Cardiac muscle cell (in vitro differentiated cells and primary cell): ENCODE measurements at places on chromosomes 11 and 22. TPM values are rescaled to one million over a fixed set of nuclear protein-coding genes. Genes with fewer than 3 reads are reported as not detected.
A peak's percentile ranks its signal among the peaks of the same experiment; 100 is the strongest.

KCTD14 gene
- total RNA-seq, result 0.45 and 0.81 TPM in 2 replicates

GRCh38 chr11:102883141-102883540 is 8.4 kb upstream of the MMP12 start:
- H3K4me3 ChIP-seq, result no peak overlapping the region
- H3K27me3 ChIP-seq, result no peaks in the 10 kb centered on the region
- DNase-seq, result no peak
- H3K4me1 ChIP-seq, result no peaks in the 10 kb centered on the region
- H3K36me3 ChIP-seq, result no peaks in the 10 kb centered on the region

- no peaks in the 10 kb centered on the region for H3K4me1 ChIP-seq
- H3K27me3 ChIP-seq, result no peaks in the 10 kb centered on the region
- H3K27ac ChIP-seq, result no peak overlapping the region
- no peaks in the 10 kb centered on the region for H3K36me3 ChIP-seq
Observed at GRCh38 chr11:120031156-120031555, 106.8 kb downstream of the TRIM29 start.

DNA sequence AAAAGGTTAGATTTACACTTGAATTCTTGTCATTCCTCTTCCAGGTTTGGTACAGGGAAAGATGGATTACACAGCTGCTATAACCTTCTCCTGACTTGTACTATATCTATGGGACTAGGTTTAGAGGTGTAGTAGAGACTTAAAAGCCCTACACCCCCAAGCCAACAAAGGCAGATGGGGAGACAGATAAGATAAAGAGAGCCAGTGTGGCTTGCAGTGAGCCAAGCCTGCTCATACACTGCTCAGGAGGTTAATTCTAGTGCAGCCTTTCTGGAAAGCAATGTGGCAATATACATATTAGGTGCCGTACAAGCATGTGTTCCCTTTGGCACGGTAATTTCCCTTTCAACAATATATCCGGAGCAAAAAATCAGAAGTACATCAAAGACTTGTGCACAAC is 10.8 kb downstream of the SIK3 start:
- H3K36me3 ChIP-seq, result no peaks in the 10 kb centered on the region
- H3K4me1 ChIP-seq, result peaks cover 10% of the 10 kb centered on the region
- H3K27ac ChIP-seq, result no peak overlapping the region
- DNase-seq, result no peak

DNA sequence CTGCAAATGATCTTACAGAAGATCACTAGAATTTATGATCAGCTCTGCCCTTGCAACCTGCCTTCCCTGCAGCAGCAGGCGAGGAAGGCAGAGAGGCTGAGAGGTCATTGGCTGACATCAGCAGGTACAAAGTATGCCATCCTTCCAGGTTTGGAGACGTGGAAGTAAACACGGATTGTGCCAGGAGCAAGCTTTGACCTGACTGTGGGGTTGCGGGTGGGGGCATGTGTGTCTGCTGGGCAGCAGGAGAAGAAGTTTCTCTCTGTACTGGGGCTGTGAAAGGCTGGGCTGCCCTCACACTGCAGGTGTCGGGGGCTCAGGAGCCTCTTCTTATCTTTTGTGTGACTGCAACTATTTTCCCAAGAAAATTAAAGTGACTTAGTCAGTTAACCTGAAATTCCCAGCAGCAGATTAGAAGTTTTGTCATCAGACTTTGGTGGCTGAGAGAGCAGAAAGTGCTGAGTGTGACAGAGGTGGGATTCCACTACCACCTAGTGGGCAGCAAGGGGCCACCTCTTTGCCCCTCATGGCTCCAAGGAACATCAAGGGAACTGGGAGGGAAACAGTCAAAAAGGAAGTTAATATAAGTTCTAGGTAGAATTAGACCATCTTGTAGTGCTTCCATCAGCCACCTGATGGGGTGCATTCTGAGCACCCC is 565.9 kb downstream of the ETS1 start:
- H3K36me3 ChIP-seq, result no peaks in the 10 kb centered on the region
- no peak overlapping the region for H3K27ac ChIP-seq
- no peaks in the 10 kb centered on the region for H3K27me3 ChIP-seq
- no peaks in the 10 kb centered on the region for H3K4me1 ChIP-seq
- peak; percentile 61 for DNase-seq

DNA sequence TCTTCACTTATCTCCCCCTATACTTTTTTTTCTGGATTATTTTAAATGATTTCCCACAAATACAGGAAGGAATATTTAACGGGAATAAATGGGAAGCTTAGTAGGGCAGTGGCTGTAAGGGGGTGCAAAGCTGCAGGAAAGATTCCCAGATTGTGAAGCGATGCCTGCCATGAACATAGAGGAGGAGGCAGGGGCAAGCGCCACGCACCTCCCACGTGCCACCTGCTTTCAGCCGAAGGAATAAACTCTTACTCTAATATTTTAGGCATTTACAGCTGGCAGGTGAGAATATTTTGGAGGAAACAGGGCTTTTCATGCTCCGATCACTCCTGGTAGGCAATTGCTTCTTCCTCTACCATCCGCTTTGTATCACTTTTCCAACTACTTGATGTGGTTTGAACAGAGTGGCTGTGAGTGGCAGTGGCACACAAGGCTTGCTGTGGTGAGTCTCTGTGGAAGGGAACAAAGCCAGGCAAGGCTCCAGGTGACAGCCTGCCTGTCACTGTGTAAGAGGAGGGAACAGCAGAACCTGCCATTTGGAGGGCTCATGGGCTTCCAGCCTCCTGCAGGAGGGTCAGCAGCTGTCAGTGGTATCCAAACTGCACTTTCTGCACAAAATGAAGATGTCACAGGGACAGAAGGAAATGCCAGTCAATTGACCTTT is 54.5 kb upstream of the PLET1 start:
- H3K4me3 ChIP-seq, result no peak overlapping the region
- no peaks in the 10 kb centered on the region for H3K36me3 ChIP-seq
- H3K27me3 ChIP-seq, result no peaks in the 10 kb centered on the region
- H3K4me1 ChIP-seq, result no peaks in the 10 kb centered on the region
- no peak overlapping the region for H3K27ac ChIP-seq

OSBPL5 gene
- total RNA-seq, result 29.4 and 33.9 TPM in 2 replicates

DNA sequence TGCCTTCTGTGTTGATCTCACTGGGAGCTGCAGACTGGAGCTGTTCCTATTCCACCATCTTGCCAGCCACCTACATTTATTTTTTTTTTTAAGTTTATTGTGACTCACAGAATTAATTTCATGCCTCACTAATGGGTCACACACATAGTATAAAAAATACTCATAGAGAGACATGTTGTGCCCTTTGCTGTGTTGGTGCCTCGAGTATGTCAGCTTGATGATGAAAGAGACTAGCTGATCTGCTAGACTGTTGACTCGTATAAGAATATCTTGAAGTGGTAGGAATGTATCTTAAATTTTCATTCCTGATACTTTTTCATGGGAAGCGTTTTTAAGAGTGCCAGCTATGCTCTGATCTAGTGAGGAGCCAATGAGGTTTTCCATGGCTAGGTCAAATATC is 28.6 kb upstream of the AMPD3 start:
- no peaks in the 10 kb centered on the region for H3K27me3 ChIP-seq
- H3K36me3 ChIP-seq, result no peaks in the 10 kb centered on the region
- H3K27ac ChIP-seq, result no peak overlapping the region
- H3K4me3 ChIP-seq, result no peak overlapping the region
- H3K4me1 ChIP-seq, result no peaks in the 10 kb centered on the region

HBG1 gene
- not detected in 2 replicates for total RNA-seq

DNA sequence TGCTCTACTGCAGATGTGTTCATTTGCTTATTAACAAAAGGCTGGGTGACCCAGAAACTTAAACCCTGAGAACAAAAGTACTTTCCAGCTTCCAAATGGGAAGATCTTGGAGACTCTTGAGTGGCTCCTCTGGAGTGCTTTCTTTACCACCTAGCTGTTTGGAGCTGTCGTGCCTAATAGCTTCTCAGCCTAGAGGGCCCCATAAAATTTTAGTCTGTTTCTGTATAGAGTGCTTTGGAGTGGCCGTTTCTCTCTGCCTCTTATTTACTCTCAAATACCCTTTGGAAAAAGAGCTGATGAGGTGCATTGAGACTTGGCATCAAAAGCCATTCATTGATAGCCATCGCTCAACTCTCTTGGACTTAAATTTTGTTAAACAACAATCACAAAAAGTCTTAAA is 50.7 kb downstream of the ZNRF3 start:
- H3K4me3 ChIP-seq, result no peak overlapping the region
- no peak overlapping the region for H3K27ac ChIP-seq
- H3K36me3 ChIP-seq, result no peaks in the 10 kb centered on the region
- H3K4me1 ChIP-seq, result peaks cover 57% of the 10 kb centered on the region

LMO1 gene
- total RNA-seq, result 0.45 and 1.4 TPM in 2 replicates

OR5P2 gene
- not detected in 2 replicates for total RNA-seq

DNA sequence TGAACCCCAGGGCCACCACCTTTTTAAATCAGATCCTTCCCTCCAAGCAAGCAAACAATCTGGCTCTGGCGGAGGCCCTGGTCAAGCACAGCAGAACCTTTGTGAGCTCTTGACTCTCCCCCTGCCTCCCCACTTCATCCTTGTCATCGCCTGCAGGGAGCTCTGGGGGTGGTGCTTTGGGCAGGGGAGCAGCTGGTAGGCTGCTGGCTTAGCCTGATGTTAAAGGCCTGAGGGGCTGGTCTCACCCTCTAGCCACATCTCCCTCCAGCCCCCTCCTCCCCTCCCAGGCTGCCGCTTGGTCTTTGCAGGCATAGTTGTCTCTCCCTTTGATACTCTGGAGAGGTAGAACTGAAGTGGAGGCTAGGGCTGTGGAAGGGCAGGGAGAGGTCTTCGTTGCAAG is 50.9 kb downstream of the THAP12 start:
- H3K27me3 ChIP-seq, result no peaks in the 10 kb centered on the region
- peak overlapping the region; percentile 75 for H3K27ac ChIP-seq
- no peak overlapping the region for H3K4me3 ChIP-seq
- no peak for DNase-seq
- H3K4me1 ChIP-seq, result peaks cover 18% of the 10 kb centered on the region

DNA sequence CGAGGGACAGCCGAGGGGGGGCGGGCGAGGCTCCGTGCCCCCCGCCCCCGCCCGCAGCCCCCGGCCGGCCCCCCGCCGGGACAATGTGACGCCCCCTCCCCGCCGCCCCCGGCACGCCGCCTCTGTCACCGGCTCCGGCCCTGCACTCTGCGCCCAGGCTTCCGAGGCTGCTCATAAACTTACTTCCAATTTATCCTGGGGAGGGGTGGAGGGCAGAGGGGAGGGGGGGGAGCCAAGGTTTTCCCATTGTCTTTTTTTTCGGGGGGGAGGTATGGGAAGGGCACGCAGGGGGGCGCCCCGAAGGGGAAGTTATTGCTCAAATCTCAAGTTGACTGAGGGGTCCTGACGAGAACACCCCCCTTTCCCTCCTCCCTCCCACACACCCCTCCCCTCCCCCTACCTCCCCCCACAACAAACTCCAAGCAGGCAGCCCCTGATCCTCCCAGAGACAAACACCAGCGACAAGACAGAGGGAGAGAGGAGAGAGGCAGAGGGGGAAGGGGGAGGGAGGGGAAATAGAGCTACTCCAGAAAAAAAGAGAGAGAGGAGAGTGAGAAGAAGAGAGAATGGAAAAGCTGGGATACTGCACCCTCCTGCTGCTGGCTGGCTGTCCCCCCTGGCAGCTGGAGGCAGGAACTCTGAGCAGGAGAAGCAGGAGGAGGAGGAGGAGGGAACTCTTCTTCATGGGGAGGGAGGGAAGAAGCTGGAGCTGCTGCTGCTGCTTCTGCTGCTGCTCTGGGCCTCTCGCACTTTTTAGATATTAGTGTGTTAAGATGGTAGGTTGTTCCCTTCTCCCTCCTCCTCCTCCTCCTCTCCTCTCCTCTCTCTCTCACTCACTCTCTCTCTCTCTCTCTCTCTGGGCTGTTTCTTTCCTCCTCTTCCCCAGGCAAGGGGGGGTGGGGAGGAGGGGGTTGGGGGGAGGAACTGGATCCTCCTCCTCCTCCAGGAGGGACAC is 631 bp downstream of the PHF21A start:
- DNase-seq, result peak; percentile 86
- peak overlapping the region; percentile 89 for H3K27ac ChIP-seq
- H3K4me1 ChIP-seq, result peaks cover 34% of the 10 kb centered on the region
- H3K4me3 ChIP-seq, result peak overlapping the region; percentile 92

DNA sequence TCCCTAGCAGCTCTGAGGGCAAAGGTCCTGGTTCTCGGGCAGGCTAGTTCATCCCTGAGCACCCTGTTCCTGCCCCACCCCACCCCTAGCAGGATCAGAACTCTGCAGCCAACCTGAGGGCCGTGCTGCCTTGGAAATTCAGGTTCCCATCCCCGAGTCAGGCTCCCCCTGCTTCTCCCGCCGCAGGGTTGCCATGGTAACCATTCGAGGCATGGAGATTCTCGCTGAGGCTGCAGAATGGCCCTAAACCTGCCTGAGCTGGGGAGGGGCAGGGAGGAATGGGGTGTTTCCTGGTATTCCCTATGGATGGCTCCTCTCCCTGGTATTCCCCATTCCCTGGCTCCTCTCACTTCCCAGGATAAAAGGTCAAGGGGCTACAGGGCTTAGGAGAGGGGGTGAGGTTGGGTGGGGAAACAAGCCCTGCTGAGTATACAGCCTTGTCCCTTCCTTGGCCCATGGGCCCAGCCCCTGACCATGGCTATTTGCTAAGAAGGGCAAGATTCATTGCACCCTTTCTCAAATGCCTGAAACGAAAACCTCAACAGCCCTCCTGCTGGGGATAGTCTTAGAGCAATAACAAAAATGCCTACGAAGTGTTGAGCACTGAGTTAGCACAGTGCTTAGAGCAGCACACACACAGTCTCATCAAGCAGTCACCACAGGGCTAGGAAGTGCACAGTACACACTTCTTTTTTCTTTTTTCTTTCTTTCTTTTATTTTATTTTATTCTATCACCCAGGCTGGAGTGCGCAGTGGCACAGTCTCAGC is 58.7 kb downstream of the CHST1 start:
- no peaks in the 10 kb centered on the region for H3K36me3 ChIP-seq
- no peak overlapping the region for H3K4me3 ChIP-seq
- no peak for DNase-seq
- H3K27me3 ChIP-seq, result no peaks in the 10 kb centered on the region

FAM180B gene
- not detected in 2 replicates for total RNA-seq

GRCh38 chr11:36790526-36790925 is 192.5 kb upstream of the RAG2 start:
- no peaks in the 10 kb centered on the region for H3K27me3 ChIP-seq
- DNase-seq, result no peak
- H3K4me3 ChIP-seq, result no peak overlapping the region
- no peaks in the 10 kb centered on the region for H3K36me3 ChIP-seq
- H3K4me1 ChIP-seq, result peaks cover 8% of the 10 kb centered on the region

MMP27 gene
- not detected in 2 replicates for total RNA-seq

GRCh38 chr11:117315285-117316196 is 515 bp downstream of the BACE1 start:
- DNase-seq, result peak; percentile 19
- peaks cover 9% of the 10 kb centered on the region for H3K4me1 ChIP-seq
- peak overlapping the region; percentile 98 for H3K4me3 ChIP-seq
- no peaks in the 10 kb centered on the region for H3K27me3 ChIP-seq
- H3K27ac ChIP-seq, result peak overlapping the region; percentile 73
- no peaks in the 10 kb centered on the region for H3K36me3 ChIP-seq

GRCh38 chr11:67113231-67113721 is 5.8 kb upstream of the KDM2A start:
- H3K4me1 ChIP-seq, result peaks cover 21% of the 10 kb centered on the region
- H3K36me3 ChIP-seq, result no peaks in the 10 kb centered on the region
- no peak for DNase-seq
- no peak overlapping the region for H3K4me3 ChIP-seq
- no peak overlapping the region for H3K27ac ChIP-seq
- H3K27me3 ChIP-seq, result no peaks in the 10 kb centered on the region

- no peak overlapping the region for H3K4me3 ChIP-seq
- H3K27me3 ChIP-seq, result no peaks in the 10 kb centered on the region
- H3K36me3 ChIP-seq, result no peaks in the 10 kb centered on the region
Observed at GRCh38 chr11:118001494-118001971, 15.3 kb downstream of the IL10RA start.
